ENCODE measurements at places on chromosomes 4 and X.

DNA sequence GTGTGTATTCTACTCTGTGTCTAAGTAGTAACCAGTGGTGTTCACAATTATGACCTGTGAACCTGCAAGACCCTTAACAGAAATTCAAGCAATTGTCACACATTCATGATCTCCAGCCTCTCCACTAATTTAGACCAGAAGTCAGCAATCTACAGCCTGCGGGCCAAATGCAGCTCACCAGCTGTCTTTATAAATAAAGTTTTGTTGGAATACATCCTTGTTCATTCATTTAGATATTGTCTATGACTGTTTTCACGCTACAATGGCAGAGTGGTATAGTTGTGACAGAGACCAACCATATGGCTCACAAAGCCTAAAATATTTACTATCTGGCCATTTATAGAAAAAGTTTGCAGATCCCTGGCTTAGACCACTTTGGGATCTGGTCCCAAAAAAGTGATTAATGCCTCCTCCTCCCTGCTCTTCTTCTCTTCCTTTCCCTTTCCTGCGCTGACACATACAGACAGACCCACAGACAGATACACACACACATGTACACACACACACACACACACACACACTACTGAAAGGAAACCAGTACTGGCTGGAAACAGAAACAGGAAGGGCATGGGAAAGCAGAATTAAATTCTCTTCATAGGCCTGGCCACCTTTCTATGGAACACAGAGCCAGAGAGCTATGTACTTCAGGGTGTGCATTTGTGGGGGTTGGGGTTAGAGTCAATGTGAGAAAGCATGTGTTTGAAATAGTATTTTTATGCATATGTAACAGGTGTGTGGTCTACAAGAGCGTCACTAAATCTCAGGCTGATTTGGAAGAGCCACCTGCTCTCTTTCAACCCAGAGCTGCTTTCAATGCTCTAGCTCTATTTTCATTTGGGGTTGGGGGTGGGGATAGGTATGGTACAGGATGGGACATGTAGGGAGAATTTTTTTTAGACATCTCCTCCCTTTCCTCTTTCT, 49.7 kb upstream of the TMEM164 start:
- DNase-seq, result no peak

DNA sequence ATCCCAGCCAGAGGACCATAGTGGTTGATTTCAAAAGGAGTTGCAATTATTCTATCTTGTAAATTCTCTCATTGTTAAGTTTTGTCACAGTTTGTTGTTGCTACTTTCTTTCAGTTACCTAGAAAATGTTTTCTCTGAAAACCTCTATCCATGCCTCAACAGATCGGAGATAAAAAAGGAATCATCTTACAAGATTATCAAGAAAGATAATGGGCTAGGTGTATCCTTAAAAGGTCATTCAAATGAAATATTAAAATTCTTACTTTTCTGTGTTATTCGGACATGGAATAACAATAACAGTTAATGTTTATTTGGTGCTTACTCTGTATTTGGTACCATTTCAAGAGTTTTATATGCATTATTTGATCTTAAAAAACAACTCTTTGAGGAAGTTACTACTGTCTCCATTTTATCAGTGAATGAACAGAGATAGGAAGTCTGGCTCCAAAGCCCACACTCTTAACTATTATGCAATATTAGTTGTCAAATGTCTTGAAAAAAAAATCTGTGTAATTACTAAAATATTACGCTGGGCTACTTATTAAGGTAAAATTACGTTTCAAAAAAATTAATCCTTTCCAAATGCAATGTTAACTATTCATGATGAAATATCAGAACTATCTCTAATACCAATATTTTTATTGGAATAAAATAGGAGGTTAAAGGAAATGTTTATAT, 97.5 kb downstream of the SNCA start:
- DNase-seq, result no peak

GRCh38 chr4:113974467-113974866, 5.0 kb downstream of the ARSJ start:
- no peak for DNase-seq

DNA sequence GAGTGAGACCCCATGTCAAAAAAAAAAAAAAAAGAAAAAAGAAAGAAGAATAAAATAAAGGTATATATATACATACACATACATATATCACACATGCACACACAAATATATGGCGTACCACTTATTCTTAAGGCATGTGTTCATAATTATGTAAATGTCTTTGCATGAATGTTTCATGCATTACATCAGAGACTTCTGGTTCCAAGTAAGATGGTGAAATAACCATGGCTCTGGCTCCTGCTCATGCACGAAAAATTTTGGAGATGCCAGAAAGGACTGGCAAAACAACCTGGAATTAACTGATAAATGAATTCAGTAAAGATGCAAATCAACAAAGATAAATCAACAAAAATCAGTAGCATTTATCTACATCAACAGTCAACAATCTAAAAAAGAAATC, 19.7 kb upstream of the FHIP1A start:
- no peak for DNase-seq

- no peak for DNase-seq
These were observed 176.5 kb downstream of the AR start for GRCh38 chrX:67720344-67720743.

GRCh38 chr4:113450295-113451080, 311.1 kb downstream of the CAMK2D start:
- DNase-seq, result no peak

- no peak for DNase-seq
These were observed 121.3 kb downstream of the FHIP1A start for GRCh38 chr4:151530230-151530629.

DNA sequence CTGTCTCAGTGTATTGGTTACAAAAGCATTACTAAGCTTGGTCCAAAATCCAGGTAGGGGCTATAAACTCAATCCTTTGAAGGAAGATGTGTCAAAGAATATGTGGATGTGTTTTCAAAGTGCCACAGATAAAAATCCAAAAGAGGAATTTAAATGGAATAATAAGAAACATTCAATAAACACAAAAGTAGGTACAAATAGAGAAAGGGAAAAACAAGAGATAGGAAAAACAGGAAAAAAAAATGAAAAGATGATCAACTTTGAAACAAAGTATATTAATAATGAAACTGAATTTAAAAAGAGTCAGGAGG, 64.0 kb downstream of the PPP4R3C start:
- DNase-seq, result no peak

GRCh38 chr4:8224267-8224974, 25.3 kb downstream of the SH3TC1 start:
- no peak for DNase-seq

GRCh38 chr4:6475492-6476020, 3.1 kb upstream of the PPP2R2C start:
- no peak for DNase-seq

GRCh38 chr4:68909385-68909784, 42.2 kb downstream of the UGT2A3 start:
- DNase-seq, result no peak

DNA sequence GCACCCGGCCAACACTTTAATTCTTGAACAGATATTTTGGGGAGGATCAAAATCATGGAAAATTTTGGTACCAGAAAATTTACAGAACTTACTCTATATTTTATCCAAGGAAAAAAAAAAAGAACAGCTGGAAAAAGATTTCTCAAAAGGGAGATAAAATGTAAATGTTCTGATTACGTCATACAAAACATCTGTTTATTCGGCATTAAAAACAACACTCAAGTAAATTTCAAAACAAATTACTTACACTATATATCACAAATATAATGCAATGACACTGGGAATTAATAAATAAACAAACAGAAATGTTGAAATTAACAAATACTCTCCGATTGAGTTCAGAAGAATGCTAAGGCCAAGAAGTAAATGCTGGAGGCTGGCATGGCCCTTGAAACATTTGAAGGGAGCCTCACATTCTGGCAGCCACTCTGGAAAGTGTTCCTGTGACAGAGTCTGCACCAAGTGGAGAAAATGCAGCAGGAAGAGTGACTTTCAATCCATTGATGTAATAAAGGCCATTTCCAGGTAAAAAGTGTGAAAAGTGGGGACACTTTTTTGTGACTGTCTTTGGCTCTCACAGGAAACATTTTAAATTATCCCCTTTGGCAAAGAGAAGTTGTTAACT, 486.0 kb upstream of the CTSO start:
- no peak for DNase-seq

Data from activated T-helper 1 cell treated with anti-CD3 and anti-CD28 coated beads, Interleukin-12 subunit alpha, Interleukin-12 subunit beta, Interleukin-2, Interleukin-4 antibody, amounts not matched to agents 30 ng/mL and 10 ng/mL and 1 ng/mL, durations not matched to agents 14 hours and 24 hours and 36 hours (primary cell).